ENCODE measurements at places on chromosomes 16 and 17.

DNA sequence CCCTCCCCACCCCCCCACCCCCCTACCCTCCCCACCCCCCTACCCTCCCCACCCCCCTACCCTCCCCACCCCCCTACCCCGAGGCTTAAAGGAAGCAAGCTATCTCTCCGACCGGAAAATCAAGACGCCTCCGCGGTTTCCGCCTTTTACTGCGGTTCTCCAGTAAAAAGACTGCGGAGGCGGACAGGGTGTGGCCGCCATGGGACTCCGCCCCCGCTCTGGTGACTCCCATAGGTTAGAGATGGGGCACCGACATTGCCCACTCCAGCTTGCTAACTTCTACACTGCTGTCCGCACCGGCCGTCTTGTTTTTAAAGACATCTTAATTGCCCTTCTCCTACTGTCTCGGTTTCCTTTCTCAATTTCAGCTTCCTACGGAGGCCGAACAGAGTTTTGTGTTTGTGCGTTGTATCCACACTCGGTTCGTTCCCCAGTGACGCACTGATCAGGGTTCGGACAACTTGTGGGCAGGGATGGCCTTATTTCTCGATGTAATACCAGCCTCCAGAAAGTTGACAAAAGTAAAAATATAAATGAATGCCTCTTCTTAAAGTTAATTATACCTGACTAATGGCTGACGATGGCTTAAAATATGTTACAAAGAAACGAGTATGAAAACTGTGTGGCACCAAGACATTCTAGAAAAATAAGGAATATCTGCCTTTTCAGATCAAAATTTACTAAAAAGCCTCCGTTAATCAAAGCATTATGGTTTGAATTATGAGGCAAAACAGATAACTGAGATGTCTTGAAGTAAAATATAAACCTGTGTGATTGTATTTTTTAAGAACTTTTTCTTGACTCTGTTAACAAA lies 1.1 kb upstream of the ZNF200 start:
- DNase-seq: no peak

DNA sequence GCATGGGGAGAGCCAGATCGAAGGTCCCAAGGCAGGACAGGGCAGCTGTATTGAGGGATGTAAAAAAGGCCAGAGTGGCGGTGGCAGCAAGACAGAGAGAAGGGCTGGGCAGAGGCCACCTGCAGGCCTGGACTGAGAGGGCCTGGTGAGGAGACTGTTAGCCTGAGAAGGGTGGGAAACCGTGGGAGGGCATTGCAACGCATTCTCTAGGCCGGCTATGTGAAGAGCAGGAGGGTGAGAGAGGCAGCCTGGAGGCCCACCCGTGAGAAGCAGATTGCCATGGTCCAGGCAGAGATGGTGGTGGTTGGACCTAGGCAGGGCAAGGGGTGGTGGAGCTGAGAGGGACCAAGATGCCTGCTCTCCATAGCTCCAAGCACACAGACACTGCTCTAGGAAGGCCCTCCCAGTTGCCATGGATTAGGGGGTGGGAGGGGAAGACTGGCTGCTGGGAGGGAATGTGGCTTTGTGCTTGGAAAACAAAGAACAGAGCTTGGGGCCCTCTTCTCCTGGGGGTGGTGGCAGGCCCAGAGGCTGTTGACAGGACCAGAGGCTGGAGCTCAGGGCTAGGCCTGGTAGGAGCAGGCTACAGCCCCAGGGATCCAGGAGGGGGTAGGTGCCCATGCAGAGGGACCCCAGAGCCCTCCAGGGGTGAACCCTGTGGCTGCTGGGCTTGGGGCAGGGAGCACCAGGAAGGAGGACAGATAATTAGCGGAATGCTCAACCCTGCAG lies 12.4 kb upstream of the TCAP start:
- no peak for DNase-seq

DNA sequence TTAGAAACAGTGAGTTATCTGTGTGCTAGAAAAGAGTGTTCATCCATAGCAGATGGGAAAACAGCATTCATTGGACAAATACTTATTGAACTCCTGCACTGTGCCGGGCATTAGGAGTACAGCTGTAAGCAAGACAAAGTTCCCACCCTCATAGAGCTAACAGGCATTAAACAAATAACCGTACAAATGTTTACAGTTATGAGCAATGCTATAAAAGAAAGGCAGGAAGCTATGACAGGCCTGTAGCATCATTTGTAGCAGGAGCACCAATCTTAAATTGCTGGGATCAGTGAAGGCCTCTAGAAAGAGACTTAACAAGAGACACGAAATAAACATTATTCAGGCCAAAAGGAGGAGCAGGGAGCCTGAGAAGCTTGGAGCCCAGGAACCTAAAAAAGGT lies 15.6 kb downstream of the SDR42E1 start:
- DNase-seq: no peak

DNA sequence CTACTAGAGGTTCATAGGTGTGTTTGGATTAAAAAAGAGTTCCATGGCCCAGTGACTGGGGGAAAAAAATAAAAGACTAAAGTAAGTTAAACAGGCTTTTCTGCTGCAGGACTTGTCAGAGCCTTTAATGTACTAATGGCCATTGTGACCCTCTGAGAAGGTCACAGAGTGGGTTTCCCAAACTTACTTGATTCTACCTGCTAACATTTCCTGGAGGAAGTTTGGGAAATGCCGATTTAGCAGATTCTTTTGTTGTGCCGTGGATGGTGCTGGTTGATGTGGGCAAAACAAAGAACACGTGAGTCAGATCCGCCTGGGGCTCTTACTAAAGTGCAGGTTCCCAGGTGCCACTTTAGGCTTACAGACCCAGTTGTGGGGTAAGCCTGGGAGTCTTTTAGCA lies 13.6 kb upstream of the STH start:
- DNase-seq: no peak

GRCh38 chr17:71983828-71984227 lies 137.0 kb upstream of the SOX9 start:
- DNase-seq: no peak

GRCh38 chr17:31373150-31374093 lies 18.1 kb upstream of the RAB11FIP4 start:
- DNase-seq: peak; percentile 27

- DNase-seq: no peak
Observed at GRCh38 chr17:2054262-2054511, 716 bp upstream of the HIC1 start.

GRCh38 chr16:2848933-2849725 lies 8.8 kb downstream of the PRSS22 start:
- DNase-seq: no peak

DNA sequence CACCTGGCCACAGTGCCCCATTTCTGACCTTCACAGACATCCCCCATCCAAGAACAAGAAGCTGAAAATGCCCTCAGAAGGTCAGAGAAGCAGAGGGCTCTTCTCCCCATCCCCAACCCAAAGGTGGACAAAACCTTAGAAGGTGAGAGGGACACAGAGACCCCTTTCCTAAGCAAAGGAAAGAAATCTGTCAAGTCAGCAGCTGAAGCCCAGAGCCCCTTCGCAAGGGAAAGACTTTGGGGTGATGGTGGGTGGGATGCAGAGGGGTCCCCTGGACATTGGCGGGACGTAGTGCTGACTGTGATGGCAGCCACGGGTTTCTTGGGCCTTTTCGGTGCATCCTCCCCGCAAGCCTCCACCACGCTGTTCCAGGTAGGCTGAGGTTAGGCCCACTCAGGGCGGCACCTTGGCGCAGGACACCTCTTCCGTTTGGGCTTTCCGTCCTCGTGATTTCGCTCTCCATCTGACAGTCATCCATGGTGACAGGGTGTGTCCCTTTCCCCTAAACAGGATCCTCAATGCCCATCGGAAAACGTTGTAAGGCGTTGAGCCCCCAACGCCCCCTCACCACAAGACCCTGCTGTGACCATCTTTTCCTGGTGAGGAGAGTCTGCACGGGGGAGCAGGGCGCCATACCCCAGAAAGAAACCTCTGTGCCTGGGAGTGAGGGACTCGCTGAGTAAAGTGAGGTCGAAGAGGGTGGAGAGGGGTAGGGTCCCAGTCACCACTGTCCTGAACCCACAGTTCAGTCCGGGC lies 10.7 kb upstream of the GSDMA start:
- no peak for DNase-seq

- peak; percentile 17 for DNase-seq
Observed at GRCh38 chr16:51876934-51877333, 670.0 kb downstream of the TOX3 start.

GRCh38 chr17:7219812-7220592 lies at the start of the genes ACADVL and DLG4:
TSS of gene ACADVL (plus strand) at chr17:7219938. CDS start at chr17:7219985, 47 bp downstream.
TSS of gene DLG4 (minus strand) at chr17:7219836.
- peak; percentile 84 for DNase-seq

DNA sequence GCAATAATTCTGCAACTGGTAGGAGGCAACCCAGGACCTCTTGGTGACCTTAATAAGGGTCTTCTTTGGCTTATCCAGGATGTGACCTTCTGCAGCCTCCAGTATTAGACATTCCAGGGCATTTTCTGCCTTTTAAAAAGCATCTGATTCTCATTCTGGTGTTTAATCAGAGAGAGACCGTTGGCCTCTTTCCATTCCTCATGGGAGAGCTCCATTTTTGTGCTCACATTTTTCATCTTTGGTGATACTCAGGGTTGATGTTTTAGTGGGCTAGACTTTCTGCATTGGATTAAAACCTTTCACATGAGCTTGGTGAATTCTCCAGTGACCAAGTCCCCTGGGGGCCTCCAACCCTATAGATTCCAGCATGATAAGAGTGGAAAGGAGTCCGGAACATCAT lies 150.2 kb upstream of the CACNG5 start:
- no peak for DNase-seq

DNA sequence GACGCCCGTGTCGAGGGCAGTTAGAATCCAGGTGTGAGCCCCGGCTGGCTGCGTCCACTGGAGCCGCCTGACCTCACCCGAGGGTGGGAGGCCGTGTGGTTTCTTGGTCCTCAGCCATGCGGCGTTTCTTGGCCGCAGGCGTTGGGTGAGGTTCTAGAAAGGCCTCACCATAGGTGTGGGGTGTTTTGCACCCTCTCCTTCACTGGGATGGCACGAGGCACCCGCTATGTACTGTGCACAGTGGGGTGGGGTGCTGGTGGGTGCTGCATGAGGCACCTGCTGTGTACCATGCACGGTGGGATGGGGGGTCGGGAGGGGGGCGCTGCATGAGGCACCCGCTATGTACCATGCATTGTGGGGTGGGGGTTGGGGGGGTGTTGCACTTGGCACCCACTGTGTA lies 169.6 kb downstream of the BANP start:
- DNase-seq: no peak

GRCh38 chr16:86772671-86773353 lies 194.5 kb downstream of the FOXL1 start:
- DNase-seq: no peak

GRCh38 chr17:81870131-81870980 lies 781 bp downstream of the ARHGDIA start:
- DNase-seq: no peak

DNA sequence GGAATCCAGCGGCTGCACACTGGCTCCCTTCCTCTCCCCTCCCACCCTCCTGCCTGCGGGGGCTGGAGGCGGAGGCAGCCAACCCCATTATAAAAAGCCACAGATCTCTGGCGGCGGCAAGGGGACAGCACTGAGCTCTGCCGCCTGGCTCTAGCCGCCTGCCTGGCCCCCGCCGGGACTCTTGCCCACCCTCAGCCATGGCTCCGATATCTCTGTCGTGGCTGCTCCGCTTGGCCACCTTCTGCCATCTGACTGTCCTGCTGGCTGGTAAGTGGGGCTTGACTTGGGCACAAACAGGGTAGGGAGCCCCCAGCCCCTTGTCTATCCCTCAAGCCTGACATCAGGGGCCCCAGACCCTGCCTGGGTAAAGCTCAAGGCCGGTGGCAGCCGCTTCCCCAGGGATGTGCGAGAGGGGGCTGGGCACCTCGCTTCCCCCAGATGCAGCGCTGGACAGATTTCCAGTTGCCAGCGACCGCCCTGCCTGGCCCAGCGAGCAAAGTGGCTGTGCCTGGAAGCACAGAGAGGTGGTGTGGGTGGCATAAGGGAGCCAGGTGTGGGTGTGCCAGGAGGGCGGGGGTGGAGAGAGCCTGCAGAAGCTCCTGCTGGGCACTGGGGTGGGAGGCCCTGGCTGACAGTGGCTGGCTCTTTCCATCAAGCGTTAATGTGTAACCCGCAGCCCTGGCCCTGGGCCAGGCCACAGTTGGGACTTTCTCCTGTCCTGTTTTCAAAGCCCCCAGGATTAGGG lies at the start of gene CX3CL1:
CX3CL1 (plus strand) TSS at position 119 of the 745 bp plus-strand sequence; CDS start at position 198, 79 bp downstream.
- DNase-seq: no peak

- no peak for DNase-seq
Observed at GRCh38 chr16:84566545-84567257, 51.2 kb downstream of the COTL1 start.

- no peak for DNase-seq
Observed at GRCh38 chr17:685006-685405, 29.6 kb downstream of the VPS53 start.

GRCh38 chr17:65593092-65593854 lies 31.8 kb upstream of the AXIN2 start:
- DNase-seq: no peak

DNA sequence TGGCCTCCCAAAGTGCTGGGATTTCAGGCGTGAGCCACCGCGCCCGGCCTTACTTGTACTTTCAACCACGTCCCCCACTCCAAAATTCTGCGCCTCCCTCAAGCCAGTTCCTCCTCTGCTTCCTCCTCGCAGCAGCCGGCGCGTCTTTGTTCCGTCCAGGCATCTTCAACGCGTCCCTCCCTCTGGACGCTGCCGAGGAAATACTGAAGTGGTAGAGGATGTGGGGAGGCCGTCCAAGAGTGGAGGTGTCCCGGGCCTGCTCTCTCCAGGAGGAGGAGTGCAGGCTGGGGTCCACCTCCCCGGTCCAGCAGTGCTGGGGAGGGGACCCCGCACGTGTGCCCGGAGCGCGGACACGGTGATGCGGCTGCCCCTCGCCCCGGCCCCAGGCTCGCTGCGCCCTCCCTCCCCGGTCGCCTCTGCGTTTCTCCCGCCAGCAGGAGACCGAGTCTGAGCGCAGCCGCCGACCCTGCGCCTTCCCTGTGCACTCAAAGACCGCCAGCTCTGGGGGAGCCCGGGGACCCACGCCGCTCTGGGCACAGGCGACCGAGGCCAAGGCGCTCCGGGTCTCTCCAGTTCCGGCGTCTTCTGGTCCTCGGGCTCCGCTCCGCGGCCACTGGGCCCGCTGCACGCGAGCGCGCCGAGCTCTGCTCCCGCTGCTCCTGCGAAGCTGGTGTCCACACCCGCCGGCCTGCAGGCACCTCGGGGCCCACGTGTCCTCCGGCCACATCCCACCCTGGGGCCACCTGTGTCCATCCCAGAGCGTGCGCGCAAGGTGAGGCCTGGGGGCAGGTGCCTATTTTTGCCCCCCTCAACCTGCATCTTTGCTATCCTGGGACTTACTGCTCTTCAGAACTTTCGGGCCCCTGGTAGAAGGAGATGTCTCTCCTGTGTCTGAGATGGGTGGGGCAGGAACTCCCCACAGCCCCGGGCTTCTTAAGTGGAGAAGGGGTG lies 31.7 kb downstream of the OSBPL7 start:
- no peak for DNase-seq

DNA sequence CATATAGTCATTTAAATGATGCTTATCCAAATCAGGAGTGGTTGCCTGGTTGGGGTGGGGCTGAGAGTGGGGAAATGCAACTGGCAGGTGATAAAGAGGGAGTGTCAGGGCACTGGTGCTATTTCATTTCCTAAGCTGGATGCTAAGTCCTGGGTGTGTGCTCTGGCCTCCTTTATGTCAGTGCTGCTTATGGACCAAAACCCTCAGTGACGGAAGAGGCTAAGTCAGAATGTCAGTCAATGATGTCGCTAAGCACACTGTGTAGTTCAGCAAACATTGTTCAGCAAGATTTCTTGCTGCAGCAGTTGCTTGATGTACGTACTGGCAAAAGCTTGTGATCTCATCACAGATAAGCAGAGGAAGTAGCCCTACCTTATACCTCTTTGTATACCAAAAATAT lies 16.4 kb upstream of the FLCN start:
- DNase-seq: no peak

Measured in foreskin keratinocyte (primary cell).